ENCODE measurements at places on chromosomes 12 and 14. TPM values are rescaled to one million over a fixed set of nuclear protein-coding genes. Genes with fewer than 3 reads are reported as not detected.

Gene PLCZ1
- not detected for total RNA-seq

Gene BCL2L14
- total RNA-seq: not detected

Gene LRRC9
- not detected for total RNA-seq

Gene TRIM9
- total RNA-seq: 0.07 TPM

Gene ADAM21
- 0.28 TPM for total RNA-seq

Gene CCT2
- 500 TPM for total RNA-seq

Gene KRT78
- not detected for total RNA-seq

Gene LRRC10
- total RNA-seq: not detected

Gene TMEM19
- 50.0 TPM for total RNA-seq

Gene CRACR2A
- total RNA-seq: 19.5 TPM

Gene CCDC88C
- 21.2 TPM for total RNA-seq

Gene CFAP251
- 1.7 TPM for total RNA-seq

Gene STYK1
- total RNA-seq: 21.8 TPM
